A549 (cell line): ENCODE measurements at places on chromosomes 2 and 18.

- no peak for DNase-seq
These were observed 90.5 kb downstream of the LRATD1 start for GRCh38 chr2:14722904-14723570.

- DNase-seq: no peak
These were observed 10.3 kb downstream of the ALPI start for GRCh38 chr2:232466221-232466620.

- DNase-seq: no peak
These were observed 10.8 kb upstream of the CDCA7 start for GRCh38 chr2:173343921-173344320.

- no peak for DNase-seq
These were observed 249.0 kb downstream of the ZEB2 start for GRCh38 chr2:144270951-144271350.

DNA sequence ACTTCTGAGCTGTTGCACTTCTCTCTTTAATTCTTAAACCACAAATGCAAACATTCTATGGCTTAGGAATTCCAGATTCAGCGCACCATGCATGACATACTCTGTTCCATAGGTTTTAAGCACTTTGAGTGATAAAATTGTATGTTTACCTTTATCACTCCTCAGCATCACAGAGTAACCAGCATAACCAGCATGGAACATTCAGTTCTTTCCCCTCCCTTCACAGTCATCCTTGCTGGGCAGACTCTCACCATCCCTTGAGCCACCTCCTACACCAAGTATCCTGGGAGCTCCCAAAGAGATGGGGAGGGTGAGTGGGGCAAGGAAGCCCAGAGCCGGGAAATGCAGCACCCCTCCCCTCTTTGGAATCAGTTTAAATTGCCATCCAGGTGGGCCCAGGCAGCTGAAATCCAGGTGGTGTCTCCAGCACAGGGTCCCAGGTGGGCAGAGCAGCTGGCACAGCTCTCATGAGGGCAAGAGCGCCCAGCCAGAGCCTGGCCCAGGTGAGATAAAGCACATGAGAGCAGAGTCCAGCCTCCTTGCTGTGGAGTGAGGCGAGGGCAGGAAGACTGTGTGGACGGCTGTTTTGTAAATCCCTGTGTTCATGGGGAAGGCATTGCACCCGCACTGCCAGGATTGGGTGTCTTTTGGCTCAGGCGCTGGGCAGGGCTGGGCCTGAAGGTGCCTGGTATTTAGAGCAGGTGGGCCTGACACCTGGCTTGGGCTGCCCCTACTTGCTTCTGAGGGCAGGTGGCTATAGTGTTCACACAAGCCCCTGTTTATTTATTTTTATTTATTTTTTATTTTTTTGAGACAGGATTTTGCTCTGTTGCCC is 36.8 kb downstream of the LAMA3 start:
- no peak for DNase-seq
